SJSA1 (cell line): ENCODE measurements at places on chromosomes 7 and 10.

DNA sequence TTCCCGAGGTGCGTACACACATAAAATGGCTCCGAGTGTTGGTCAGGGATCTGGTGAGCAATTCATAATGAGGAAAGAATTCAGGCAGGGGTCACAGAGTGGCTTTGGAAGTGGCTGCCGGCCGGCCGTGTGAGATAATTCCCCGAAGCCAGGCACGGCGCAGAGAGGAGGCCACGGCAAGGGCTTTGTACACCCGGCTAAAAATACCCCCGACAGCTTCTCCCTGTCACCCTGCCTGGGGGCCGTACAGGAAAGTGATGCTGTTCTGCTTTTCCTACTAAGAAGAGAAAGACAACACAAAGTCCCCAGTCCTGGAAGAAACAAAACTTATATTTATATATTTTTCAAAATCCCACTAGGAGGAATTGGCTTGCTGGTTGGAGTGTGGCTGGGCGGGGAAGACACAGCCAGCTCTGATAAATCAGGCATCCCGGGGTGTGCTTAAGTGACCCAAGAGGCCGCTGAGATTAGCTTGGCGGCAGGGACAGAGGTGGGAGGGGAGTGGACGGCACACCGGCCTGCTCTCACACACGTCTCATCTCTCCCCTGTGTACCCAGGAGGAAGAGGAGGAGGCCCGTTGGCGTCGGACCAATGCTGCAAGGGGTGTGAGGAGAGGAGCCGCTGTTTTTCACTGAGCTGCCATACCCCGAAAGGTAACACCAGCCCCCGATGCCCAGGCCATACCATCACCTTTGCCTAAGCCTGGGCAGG lies 70.5 kb downstream of the ZMIZ1 start:
- DNase-seq = no peak

GRCh38 chr10:131724169-131724545 lies 176.7 kb upstream of the PPP2R2D start:
- no peak for DNase-seq

- DNase-seq = no peak
These were observed 6.8 kb upstream of the HECW1 start for GRCh38 chr7:43105521-43106120.

DNA sequence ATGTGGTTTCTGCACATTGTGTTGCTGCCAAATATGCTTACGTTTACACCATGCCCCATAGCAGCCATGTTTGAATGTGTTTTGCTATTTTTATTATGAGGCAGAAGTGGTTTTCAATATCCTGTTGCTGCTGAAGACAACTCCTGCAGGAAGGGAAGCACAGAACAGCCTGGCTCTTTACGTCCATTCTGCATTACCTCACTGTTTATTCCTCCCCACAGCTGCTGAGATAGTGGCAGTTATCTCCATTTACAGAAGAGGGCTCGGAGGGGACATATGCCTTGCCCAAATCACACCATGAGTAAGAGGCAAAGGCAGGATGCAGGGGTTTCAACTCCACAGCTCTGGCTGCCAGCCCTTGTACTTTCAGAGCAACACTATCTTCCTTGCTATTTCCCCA lies 35.3 kb downstream of the PLPP4 start:
- no peak for DNase-seq

GRCh38 chr10:125057158-125058001 lies 103.0 kb downstream of the CTBP2 start:
- DNase-seq = peak; percentile 80

DNA sequence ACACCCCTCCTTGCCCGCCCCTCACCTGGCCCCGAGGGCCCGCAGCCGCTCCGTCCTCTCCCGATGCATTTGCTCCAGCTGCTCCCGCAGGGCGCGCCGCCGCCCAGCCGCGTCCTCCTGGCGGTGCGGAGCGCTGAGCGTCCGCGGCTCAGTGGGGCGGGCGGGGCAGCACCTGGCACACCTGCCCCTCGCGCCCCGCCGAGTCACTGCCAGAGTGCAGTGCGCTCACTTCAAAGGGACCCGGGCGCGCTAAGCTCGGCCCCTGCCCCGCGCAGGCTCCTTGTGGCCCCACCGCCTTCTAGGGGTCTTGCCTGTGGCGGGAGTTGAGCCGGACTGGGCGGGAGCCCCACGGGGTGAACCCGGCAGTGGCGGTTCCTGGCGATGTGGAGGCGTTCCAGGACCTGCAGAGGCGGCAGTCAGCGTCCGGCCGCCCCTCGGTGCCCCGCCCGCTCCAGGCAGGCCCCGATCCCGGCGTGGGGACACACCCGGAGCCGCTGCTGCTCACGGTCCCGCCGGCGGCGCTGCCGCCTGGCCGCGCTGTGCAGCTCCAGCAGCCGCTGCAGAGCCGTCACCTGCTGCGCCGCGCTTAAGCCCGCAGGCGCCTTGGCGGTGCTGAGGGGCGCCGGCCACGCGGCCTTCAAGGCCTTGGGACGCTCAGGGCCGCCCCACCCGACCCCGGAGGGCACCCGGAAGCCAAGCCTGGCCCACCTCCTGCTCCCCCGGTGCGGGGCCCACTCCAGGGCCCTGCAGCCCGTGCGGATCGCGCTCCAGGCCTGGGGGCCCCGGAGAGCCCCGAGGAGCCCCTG lies 6.7 kb downstream of the ATP6V1F start:
- DNase-seq = no peak

DNA sequence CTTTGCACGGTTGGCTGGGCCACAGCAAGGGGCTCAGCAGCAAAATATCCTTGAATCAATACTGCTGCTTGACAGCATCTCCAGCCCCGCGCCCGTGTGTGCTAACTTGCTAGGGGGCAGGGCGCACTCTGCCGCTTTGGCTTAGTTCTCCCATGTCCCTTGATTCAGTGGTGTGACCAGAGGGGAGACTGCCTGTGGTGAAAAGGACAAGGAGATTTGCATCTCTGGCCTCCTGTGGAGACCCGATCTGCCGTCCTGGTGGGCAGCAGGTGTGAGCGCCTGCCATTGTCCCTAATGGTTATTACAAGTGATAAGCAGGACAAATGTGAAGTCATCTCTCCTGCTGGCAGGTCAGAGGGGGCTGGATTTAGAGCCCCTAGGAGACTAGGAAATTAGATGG lies 500.2 kb upstream of the GALNT17 start:
- no peak for DNase-seq

GRCh38 chr10:29962166-29962850 lies 97.1 kb downstream of the JCAD start:
- DNase-seq = no peak

DNA sequence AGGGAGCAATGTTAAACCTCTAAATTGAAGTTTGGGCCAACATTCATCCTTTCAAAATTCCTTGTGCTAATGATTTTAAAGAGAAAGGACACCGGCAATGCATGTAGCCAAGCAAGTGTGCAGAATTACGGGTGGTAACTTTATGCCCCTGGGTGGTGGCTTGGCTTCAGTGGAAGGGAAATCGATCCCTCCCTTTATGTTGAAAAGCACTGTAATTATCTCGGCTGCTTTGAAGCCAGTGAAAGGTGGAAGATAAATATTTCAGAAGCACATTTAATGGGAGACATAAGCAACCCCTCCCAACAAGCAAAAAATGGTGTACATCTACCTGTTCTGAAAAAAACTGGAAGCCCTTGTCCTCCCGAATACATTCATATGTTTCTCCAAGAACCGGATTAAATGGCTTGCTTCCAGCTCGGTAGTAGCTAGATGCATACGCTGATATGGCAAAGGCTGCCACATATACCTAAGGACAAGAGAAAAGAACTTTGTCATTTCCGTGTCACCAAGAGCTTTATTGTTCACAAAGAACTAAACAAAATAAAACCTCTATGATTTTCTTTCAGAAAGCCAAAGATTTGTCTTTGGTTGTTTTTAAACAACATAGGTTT lies 73.3 kb upstream of the GSDME start:
- no peak for DNase-seq

- DNase-seq = no peak
These were observed 74.5 kb downstream of the DNAJC1 start for GRCh38 chr10:21929070-21929469.
